CD4-positive, alpha-beta T cell treated with Interferon alpha-2 for 1 hour (primary cell): ENCODE measurements at places on chromosomes 1 and 21.
A peak's percentile ranks its signal among the peaks of the same experiment; 100 is the strongest.

- DNase-seq, result no peak
These were observed 4.4 kb upstream of the RUNX1 start for GRCh38 chr21:35053356-35054096.

GRCh38 chr1:1782399-1783221 lies 4.3 kb upstream of the NADK start:
- DNase-seq, result peak; percentile 32

GRCh38 chr21:29115899-29116298 lies 14.5 kb upstream of the MAP3K7CL start:
- DNase-seq, result no peak

DNA sequence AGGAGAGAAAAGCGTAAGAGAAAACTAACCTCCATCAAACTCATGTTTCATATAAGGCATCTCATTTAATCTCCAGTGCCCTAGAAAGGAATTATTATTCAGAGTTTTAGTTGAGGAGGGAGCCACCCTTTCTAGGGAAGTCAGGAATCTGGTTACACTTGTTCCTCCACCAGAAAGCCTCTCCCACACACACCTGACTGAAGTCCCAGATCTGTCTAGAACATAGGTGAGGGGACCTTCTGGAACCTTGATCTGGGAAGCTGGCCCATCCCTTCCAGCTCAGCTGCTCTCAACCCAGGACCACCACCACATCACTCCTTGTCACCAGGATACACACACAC lies 1.9 kb upstream of the DENND2D start:
- DNase-seq, result no peak

- no peak for DNase-seq
These were observed 583.1 kb upstream of the RGS18 start for GRCh38 chr1:191575180-191575579.

DNA sequence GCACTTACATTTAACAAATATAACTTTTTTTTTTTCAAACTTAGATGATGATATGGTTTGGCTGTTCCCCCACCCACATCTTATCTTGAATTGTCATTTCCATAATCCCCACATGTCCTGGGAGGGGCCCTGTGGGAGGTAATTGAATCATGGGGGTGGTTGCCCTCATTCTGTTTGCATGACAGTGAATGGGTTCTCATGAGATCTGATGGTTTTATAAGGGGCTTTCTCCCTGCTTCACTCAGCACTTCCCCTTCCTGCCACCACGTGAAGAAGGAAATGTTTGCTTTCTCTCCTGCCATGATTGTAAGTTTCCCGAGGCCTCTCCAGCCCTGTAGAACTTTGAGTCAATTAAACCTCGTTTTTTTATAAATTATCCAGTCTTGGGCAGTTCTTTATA lies 432.6 kb downstream of the AMY1C start:
- DNase-seq, result no peak

DNA sequence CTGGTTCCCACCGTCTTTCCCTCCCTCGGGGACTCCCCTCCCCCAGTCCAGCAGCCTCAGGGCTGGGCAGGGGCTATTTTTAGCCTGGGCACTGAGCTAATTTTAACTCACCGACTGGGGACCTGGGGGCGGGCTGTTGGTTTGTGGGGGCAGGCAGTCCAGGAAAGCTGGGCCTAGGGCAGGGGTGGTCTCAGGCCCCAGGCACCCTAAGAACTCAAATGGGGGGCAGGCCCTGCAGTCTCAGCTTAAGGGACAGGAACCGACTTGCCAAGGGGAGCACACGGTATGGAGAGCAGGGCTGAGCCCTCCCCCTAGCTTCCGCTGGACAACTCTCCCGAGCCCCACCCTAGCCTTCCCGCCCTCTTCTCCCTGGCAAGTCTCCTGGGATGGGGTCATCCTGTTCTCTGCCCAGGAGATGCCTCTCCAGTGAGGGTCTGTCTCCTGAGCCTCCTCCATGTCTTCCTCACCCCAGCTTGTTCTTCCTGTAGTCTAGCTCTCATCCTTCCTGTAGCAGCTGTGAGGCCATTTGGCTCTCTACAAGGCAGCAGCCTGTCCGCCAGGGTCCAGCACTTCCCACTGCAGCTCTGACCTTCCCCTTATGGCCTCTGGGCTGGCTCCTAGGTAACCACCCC lies 10.1 kb downstream of the MEF2D start:
- no peak for DNase-seq

- no peak for DNase-seq
These were observed 21.9 kb downstream of the LRRC8D start for GRCh38 chr1:89842567-89843272.

DNA sequence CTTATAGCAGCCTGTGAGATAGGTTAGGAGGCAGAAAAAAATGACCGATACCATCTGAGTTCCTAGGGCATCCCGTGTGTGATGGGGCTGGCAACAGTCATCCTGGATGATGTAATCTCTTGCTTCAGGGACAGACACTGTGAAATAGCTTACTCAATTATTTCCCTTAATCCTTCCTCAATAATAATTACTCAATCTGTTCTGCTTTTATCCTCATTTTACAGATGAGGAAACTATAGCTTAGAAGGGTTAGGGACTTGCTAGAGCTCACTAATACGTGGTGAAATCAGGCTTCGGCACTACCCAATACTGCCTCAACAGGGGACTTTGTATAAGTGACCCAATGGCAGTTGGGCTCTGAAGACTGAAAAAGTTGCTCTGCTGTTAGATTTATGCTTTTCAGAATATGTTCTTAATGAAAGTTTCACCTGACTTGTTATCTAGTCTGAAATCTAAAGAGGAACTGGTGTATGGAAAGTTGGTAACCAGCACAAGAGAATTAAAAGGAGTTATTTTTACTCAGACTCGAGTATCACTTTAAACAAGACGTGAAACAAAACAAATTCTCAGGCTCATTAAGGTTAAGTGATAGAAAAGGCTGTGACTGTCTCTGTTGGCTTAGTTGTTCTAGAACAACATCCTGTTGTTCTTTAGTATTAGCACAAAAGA lies 14.4 kb downstream of the CD55 start:
- peak; percentile 60 for DNase-seq

- DNase-seq, result no peak
These were observed 4.0 kb downstream of the SERPINC1 start for GRCh38 chr1:173913111-173913510.
